ENCODE measurements at places on chromosomes 13 and 19.

GRCh38 chr13:23129331-23129730 is 51.4 kb upstream of the SGCG start:
- no peak for DNase-seq

- no peak for DNase-seq
Observed at GRCh38 chr19:53826876-53827275, 2.8 kb upstream of the NLRP12 start.

DNA sequence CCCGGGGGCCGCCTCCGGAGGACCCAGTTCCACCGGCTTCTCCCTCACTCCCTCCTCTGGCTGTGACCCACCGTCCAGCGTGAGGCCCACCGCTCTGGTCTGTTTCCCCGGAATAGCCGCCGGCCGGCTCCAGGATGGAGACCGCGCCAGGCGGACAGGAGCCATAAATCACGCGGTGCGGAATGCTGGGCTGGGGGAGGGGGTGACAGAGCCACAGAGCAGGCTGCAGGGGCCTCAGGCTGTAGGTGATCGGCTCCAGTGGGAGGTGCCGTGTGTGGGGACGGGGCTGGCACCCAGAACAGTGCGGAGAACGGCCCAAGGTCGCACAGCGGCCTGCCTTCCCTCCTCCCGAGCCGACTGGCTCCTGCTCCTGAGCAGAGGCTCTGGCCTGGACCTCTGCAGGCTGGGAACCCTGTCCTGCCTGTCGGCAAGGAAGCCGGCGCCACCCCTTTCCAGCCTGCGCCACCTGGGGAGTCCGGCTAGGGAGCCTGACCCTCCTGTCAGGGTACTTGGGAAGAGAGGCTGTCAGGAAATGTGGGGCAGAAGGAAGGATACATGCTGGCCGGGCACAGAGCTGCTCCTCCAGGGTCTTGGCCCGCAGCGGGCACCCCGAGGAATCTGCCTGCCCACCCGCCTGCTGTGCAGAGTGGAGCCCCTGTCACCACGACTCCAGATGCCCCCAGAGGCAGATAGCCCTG is 8.3 kb downstream of the PIAS4 start:
- peak; percentile 55 for DNase-seq

GRCh38 chr13:50999641-51000040 is 90.0 kb downstream of the RNASEH2B start:
- DNase-seq = no peak

DNA sequence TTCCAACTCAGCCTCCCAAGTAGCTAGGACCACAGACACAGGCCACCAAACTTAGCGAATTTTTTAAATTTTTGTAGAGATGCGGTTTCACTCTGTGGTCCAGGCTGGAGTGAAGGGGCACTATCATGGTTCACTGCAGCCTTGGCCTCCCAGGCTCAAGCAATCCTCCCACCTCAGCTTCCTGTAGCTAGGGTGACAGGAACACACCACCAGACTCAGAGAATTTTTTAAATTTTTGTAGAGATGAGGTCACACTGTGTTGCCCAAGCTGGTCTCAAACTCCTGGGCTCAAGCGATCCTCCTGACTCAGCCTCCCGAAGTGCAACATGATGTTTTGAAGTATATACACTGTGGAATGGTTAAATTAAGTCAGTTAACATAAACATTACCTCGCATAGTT is 263.6 kb downstream of the OXGR1 start:
- no peak for DNase-seq
